ENCODE measurements at places on chromosomes 11 and 22.

DNA sequence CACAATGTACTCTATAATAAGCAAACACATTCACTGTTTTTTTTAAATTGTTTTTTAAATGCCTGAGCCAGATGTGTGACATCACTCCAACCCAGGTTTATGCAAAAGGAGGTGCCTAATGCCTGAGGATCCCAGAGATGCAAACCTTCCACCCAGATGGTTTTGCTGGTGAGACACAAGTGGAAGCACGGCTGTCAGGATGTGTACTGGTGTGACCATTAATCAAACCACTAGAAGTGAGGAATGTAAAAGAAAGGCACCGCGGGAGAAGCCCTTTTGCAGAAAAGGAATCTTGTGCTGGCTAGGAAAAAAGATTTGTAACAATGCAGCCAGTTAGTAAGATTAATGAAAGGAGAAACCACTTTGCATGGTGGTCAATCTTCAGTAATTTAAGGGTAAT is 407.4 kb downstream of the LARGE1 start:
- no peak for DNase-seq

GRCh38 chr11:120532082-120532831 is 20.7 kb downstream of the GRIK4 start:
- DNase-seq, result no peak

- no peak for DNase-seq
These were observed 535.1 kb upstream of the LUZP2 start for GRCh38 chr11:23961503-23962338.

DNA sequence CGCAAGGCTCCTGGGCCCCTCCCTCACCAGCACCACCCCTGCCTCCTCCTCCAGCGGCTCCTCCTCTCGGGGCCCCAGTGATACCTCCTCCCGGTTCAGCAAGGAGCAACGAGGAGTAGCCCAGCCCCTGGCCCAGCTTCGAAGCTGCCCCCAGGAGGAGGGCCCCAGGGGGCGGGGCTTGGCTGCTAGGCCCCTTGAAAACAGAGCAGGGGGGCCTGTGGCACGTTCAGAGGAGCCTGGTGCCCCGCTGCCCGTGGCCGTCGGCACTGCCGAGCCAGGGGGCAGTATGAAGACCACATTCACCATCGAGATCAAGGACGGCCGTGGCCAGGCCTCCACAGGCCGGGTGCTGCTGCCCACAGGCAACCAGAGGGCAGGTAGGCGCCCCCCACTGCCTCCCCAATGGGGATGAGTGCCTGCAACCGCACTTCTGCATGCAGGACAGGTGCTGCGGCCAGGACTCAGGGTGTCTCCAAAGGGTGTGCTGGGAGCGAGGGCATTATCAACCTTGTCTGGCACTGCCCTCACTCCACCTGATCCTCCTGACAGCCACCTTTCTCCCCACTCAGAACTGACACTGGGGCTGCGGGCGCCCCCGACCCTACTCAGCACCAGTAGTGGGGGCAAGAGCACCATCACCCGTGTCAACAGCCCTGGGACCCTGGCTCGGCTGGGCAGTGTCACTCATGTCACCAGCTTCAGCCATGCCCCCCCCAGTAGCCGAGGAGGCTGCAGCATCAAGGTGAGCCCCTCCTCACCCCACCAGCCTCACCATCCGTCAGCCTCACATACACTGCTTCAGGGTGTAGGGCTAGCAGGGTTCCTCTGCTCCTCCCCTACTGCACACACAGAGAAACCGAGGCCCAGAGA is 10.2 kb downstream of the SMTN start:
- DNase-seq, result no peak

- peak; percentile 26 for DNase-seq
These were observed 138.9 kb downstream of the DDX10 start for GRCh38 chr11:108803776-108804175.
